Stimulated activated CD8-positive, alpha-beta memory T cell treated with anti-CD3 and anti-CD28 coated beads, Interleukin-4, amount 100 ng/mL, for 1 hour (primary cell): ENCODE measurements at places on chromosomes 3 and 15.

- DNase-seq = no peak
Measured at GRCh38 chr15:48800811-48801455, 9.9 kb downstream of the CEP152 start.

DNA sequence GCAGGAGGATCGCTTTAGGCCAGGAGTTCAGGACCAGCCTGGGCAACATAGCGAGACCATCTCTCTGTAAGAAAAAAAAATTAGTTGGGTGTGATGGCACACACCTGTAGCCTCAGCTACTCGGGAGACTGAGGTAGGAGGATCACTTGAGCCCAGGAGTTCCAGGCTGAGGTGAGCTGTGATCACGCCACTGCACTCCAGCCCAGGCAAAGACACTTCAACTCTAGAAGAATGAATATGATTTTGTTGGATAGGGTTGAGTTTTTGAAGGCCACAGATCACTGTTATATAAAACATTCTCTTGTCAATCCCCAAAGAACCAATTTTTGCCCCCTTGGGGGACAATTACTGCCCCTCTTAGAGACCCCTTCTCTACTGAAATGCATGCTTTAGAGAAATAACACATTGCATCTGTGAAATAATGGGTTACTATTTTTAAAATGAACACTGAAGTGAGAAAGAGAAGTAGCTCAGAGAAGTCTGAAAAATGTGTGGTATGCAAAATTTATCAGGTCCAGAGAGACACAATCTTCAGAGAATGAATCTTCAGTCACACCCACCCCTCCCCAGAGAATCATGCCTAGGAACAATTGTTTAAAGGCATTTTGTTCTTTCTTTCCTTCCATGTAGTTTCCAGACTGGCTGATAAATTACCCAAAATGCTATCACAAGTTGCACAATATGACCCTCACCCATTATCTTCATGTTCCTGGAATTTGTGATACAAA, 42.7 kb downstream of the METTL6 start:
- no peak for DNase-seq

DNA sequence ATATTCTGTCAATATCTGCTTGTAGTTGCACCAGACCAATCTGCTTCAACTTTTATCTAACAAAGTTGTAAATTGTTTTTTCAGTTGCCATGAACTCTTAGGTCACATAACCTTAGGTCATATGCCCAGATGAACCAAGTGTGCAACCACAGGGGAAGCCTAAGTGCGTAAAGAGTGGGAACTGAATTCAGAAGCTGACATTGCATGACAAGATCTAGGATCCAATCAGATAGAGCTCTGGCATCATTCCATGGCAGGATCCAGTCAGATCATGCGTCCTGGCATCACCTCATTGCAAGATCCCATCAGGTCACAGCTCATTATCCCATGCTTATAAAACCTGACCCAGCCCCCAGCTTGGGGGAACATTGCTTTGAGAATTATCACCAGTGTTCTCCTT, 18.9 kb upstream of the IFT57 start:
- no peak for DNase-seq

DNA sequence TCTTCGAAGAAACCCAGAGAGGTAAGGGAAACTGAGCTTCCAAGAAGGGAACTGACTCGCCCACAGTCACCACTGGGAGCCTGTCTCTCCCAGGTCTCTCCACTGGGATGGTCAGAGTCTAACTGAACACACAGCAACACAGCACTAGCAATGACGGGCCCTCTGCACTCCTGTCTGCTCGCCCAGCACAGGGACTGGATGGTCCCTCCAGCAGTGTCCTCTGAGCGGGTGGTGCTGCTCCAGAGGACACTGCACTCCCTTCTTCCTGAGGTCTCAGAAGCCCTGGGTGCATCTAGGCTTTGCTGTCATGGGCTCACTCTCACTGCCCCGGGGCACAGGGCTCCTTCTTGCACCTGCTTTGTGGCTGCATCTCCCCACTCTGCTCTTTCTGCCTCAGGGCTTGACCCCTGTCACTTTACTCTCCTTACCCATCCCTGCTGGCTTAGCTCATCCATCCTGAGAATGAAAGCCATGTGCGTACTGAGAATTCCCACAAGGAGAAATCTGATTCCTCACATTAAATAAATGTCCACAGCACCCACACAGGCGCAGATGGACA, 356.6 kb downstream of the GABRG3 start:
- no peak for DNase-seq

- DNase-seq = no peak
Measured at GRCh38 chr3:186097317-186097662, 11.6 kb downstream of the ETV5 start.

DNA sequence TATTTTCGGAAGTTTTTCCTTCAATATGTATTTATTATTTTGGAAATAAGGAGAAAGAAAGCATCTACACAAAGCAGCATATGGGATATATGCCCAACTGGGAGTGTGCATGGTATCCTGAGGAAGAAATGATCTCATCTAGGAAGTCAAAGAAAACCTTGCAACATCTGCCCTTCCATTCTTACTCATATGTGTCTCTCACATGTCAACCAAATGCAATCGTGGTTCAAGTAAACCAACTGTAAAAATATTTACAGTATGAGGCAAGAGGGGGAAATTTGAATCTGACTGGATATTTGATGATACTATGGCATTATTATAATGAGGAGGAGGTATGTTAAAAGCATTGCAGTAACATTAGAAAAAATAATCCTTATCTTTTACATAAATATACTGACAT, 3.2 kb upstream of the SCG3 start:
- DNase-seq = no peak

GRCh38 chr15:74954515-74954914, 2.1 kb downstream of the RPP25 start:
- DNase-seq = no peak
